Activated B cell treated with CpG ODN at 0.5 μM for 24 hours (primary cell): ENCODE measurements at places on chromosomes 3 and 15.

DNA sequence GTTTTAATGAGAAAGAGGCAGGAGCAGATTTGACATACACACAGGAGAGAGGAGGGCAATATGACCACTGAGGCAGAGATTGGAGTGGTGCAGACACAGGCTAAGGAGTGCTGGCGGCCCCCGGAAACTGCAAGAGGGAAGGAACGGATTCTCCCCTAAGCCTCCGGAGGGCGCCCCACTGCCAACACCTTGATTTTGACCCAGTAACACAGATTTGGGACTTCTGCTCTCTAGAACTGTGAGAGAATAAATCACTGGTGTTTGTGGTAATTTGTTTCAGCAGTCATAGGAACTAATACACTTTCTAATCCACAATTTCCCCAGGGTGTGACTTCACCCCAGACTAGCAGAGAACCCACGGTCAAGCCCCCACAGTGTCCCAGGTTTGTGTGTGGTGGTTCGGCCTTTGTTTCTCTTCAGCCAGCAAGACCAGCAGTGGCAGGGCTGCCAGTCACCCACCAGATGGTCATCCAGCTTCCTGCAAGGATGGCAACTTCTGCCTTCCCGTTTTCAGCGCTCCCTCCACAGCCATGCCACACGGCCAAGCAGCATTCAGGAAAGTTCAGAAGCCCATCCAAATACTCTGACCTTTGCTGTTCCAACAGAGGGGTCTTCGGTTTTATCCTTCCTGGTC lies 23.6 kb upstream of the TSPAN3 start:
- no peak for DNase-seq

DNA sequence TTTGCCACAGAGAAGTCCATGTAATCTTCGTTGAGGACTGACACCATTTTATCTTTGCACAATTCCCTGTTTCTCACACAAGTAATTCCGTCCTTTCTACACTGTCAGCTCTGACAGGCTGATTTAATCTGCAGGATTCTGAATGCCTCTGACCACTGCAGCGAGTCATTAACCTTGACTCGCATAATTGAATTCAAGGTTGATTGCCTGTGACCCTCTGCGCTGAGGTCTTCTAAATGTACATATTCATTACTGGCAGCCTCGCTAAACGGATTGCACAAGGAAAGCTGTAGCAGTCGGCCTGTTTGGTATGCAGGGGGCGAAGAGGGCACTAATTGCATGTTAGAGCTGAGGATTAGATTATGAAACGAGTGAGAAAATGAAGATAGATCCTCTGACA lies 147.8 kb downstream of the SHOX2 start:
- DNase-seq: no peak

GRCh38 chr15:81532001-81532400 lies 158.0 kb upstream of the TMC3 start:
- no peak for DNase-seq

GRCh38 chr15:99057020-99057419 lies 47.9 kb upstream of the SYNM start:
- no peak for DNase-seq

DNA sequence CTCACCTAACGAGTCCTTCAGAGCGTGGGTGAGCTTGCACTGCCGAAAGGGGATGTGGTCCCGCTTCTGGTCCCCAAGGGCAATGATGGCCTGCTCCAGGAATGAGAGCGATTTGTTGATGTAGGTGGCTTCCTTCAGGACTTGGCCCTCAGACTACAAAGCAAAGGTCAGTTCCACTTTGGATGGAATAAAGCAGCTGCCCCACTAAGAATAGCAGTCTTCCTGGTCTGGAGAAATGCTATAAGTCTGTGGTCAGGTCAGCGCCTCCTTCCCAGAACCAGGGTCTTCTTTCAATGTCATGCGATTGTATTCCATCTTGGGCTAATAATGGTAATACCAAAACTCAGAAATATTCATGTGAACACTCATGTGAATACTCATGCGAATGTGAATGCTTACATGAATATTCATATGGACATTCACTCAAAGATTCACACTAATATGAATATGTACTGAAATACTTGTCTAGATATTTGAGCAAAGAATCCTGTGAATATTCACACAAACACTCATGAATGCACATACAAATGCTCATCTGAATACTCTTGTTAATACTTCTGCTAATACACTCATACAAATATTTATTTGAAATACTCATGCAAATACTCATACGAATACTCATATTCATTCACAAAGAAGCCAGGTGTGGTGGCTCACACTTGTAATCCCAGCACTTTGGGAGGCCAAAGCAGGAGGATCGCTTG lies 16.7 kb downstream of the KIF9 start:
- DNase-seq: no peak

DNA sequence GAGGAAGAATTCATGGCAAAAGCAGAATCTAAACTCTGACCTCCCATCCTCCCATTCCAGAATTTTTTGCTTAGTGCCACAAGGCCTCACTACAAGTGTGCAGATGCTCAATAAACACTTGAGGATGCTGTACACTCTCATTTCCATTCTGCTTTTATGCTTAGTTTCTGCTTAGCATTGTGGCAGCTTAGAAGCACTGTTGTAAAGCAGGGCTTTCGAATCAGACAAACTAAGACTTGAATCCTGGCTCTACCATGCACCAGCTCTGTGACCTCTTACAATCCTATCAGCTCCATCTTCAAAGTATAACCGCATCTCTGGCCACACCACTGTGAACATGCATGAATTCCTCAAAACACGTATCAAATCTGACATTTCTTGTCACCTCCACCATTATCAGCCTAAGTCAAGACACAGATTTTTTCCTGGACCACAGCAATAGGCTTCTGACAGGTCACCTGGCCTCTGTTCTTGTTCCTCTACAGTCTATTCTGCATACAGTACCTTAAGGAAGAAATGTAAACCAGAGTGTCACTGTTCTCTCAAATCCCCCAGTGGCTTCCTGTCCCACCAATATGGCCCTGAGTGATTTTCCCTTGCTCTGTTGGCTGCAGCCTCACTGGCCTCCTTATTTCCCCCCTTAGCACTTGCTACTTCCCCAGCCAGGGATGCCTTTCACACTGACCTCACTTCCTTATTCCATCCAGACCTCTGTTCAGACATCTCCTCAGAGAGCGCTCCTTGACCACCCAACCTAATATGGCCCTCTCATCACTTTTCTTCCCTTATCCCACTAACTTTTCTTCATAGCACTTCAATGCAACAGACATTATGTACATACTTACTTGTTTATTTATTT lies 8.1 kb upstream of the PHC3 start:
- DNase-seq: no peak

- DNase-seq: no peak
Observed at GRCh38 chr3:132926098-132926497, 112.1 kb upstream of the TMEM108 start.

DNA sequence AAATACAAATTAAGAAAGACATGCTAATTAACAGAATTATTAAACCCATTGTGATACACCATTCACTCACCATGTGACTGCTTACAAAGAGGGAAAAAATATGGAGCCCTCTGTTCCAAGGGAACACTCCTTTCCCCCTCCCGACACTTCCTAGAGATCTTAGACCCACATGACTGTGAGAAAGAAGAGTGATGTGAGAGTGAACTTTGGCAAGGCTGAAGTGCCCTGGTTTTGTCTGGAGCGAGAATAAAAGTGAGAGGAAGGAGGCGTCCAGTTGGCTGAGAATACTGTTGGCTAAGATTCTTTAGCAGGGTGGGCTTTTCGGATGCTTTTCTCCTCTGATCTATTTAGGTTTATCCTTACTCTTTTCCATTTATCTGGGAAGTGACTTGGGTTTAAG lies 14.1 kb downstream of the CHL1 start:
- no peak for DNase-seq

DNA sequence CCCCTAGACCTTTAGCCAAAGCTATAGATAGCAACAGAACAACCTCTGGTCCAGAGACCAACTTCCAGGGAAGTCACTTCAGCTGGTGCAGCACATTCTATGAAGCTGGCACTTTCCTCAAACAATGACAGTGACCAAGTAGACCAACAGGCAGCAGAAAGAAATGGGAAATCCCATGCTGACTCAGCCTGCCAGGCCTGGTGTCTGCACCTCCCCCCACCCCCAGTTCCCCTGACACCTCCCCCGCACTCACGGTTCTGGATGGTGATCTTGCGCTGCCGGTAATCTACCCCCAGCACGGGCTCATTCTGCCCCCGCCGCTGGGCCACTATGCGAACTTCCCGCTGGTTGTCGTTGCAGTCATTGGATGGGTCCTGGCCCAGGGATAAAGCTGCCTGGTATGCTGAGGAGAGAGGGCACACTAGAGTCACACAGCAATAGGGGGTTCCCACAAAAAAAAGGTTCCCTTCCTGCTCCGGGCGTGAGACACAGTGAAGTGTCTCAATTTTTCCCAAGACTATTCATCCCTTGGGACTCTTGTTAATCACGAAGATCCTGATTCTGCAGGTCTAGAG lies 17.0 kb downstream of the ILDR1 start:
- peak; percentile 49 for DNase-seq

DNA sequence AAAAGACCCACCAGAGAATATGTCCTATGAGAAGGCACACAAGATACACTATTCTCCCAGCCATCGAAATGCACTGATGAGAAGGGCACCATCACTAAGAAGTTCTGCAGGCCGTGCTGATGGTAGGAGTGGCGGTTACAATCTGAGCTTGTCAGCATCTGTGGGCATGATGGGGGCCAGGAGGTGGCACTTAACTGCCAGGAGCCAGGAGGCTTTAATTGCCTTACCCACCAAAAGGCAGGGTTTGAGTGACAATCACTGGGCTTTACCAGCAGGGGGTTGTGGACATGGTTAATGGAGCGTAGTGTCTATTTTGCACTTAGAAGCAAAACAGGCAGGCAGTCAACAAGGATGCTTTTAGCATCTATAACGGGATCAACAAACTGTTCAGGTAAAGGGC lies 16.0 kb upstream of the SQOR start:
- no peak for DNase-seq

DNA sequence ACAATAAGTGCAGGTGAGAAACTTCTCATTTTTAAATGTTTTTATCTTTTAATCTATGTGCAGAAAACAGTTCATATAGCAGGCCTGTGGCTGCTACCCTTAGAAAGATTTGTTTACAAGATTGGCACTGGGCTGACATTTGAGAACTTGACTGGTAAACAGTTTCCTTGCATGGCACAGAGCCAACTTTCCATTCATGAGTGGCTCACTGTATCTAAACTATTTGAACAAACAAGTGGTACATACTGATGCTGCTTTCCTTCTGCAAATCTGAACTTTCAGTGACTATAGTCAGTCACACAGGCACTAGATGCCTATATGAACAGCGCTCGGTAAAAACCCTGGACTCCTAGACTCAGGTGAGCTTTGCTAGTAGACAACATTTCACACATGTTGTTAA lies 6.3 kb upstream of the GTPBP8 start:
- DNase-seq: no peak
